BJ (cell line): ENCODE measurements at places on chromosomes 13 and 19. TPM values are rescaled to one million over a fixed set of nuclear protein-coding genes. Genes with fewer than 3 reads are reported as not detected.

The ERFL gene
- polyA plus RNA-seq = 0.04 TPM in 2 replicates

DNA sequence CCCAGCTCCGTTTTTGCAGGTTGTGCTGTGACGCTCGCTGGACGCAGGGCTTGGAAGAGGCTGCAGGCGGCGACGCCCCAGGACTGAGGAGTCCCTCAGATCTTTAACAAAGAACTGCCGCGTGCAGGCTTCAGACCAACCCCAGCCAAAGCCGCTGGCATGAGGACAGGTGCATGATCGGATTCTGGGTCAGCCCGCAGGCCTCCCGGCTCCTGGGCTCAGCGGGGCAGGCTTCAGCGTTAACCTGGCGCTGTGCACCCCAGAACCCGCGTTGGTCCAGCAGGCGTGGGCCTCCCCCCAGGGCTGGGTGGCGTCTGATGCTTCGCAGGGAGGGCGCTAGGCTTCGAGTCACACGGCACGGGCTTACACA, 920 bp upstream of the TIMM13 start:
- DNase-seq = no peak

- DNase-seq = no peak
Observed at GRCh38 chr19:28074773-28075172, 1138.2 kb downstream of the UQCRFS1 start.

DNA sequence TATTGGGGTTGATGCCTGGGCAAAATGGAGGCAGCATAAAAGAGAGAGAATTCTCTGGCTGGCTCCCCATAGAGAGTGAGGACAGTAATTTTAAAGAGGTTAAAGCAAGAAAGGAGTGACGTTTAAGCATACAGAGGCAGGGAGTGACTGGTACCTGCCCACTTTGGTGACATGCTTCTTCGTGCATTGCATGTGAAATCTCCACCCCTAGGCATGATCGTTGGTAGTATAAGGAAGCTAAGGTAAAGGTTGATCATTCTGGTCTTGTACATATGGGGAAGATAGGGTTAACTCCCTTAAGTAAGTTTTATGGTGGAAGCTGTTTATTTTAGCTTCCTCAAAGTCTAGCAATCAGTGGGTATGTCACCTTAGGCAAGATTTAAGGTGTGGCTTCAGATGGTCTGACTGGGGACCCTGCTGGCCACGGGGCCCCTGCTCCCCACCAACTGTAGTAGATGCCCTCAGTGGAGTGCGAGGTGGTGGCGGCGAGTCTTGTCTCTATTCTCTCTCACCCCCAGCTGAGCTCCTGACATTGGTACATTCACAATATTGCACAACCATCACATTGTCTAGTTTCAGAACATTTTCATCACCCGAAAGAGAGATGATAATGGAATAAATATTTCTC, 797.5 kb upstream of the SPRY2 start:
- no peak for DNase-seq

DNA sequence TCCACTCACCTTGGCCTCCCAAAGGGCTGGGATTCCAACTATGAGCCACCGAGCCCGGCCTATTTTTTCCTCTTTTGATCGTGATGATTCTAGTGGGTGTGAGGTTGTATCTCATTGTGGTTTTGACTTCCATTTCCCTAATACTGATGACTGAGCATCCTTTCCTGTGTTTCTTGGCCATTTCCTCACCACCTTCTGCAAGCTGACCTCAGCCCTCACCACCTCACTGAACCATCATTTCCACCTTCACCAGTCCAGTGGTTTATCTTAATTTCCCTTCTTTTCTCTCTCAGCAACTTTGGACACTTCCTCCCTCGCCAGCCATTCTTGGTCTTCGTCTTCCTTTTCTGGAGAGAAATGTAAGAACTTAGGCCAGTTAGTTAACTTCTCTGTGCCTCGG, 13.0 kb upstream of the BICRA start:
- DNase-seq = no peak

The MEIOSIN gene
- polyA plus RNA-seq = not detected in 2 replicates

- no peak for DNase-seq
Observed at GRCh38 chr13:83876546-83876945, 5.7 kb downstream of the SLITRK1 start.

GRCh38 chr19:35433448-35433847, 14.6 kb upstream of the FFAR2 start:
- no peak for DNase-seq

- DNase-seq = peak; percentile 78
Observed at GRCh38 chr13:41700790-41701310, 243.5 kb downstream of the RGCC start.

- no peak for DNase-seq
Observed at GRCh38 chr19:7294558-7295212, 471 bp upstream of the INSR start.

DNA sequence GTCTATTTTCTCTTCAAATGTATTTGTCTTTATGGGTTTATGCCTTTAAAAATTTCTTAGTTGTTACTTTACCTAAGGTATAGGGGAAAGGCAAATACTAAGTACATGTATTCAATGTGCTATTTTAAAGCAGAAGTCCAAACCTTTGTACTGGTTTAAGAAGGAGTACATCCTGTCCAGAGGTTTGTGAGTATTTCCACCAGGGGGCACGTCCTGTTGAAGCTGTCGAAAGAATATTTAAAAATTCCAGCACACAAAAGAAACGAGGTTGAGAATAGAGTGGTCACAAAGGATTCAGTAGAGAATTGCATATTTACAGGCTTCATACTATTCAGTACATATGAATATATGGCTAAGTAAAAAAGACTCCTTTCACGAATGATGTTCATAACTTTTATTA, 59.8 kb downstream of the URI1 start:
- DNase-seq = no peak

The CFAP97D2 gene
- polyA plus RNA-seq = not detected in 2 replicates

DNA sequence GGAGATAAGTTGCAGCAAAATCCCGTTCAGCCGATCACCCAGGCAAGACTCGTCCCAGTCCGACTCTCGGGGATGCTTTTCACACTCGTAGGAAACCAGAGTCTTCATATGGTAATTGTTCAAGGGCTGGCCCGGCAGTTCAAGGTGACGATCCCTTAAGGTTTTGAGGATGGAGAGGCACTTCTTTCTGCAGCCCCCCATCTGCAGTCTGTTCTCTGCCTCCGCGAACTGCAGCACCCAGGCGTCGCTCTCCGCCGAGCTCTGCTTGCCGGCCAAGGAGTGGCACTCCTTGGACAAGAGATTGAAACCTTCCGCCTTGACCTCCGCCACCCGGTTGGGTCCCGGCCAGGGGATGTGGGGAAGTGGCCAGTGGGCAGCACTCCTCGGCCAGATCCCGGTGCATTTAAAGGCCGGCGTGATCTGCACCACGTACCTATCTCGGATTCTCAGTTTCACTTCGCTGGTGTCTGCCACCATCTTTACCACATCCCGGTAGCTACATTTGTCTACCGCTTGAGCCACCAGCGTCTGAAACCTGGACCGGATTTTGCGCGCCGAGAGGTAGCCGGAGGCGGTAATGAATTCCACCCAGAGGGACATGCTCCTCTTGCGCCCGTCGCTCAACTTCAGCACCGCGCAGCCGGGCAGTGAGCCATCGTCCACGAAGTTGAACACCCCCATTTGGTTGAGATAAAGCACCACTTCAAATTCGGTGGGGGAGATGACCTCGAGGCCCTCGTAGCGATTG, 1.1 kb downstream of the MAB21L1 start:
- no peak for DNase-seq

GRCh38 chr13:50527188-50527587, 316.3 kb downstream of the DLEU7 start:
- no peak for DNase-seq

The ATP1A3 gene
- polyA plus RNA-seq = 0.11 and 0.32 TPM in 2 replicates

GRCh38 chr13:95643936-95644598, 439 bp downstream of the DZIP1 start:
- DNase-seq = no peak
